ENCODE measurements at places on chromosomes 16 and 17.

DNA sequence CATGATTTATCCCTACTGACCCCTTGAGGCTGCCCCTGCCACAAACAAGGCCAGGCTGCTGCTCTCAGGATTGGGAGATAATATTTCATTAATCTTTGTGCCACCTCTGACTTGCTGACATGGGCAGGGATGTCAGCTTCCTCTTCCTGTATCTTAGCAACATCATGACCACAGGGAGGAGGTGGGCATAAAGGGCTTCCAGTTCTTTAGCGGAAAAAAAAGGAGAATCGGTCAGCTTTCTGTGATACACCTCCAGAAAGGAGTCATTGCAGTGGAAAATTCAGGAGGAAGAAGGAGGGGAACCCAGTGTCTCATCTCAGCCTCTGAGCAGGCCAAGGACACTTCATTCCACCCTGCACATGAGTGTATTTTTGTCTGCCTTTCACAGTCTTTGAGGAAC is 206.8 kb upstream of the SDK2 start:
- DNase-seq = no peak

GRCh38 chr17:44311562-44312181 is 3.3 kb downstream of the RUNDC3A start:
- no peak for DNase-seq

DNA sequence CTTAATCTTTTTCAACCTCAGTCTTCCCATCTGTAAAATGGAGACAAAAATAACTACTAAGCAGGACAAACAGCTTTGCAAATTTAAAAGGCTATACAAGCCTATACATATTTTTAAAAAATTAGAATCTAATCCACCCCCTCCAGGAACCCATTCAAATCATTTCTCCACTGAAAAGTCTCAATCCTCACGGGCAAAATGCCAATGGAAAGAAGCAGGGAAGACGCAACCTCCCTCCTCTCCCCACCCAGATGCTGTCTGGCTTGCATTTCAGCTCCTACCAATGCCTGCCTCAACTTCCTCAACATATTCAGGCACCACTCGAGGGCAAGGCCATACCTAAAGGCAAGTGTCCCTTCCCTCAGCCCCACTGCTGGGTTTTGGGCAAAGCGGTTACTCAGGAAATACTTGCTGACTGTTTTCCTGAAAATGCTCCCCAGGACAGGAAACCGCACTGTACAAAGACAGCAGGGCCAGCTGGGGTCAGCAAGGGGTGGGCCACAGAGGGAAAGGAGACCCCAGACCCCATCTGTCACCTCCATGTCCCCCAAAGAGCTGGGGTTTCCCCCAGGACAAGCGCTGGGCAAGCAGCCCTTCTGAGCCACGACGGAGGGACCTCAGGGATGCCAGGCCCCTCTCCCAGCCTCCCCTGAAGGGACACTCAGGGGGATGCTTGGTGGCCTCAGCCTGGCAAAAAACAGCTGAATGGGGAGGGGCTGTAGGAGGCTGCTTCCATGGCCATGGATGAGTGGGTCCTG is 47.7 kb upstream of the DOC2B start:
- DNase-seq = no peak

GRCh38 chr16:10619271-10619849 is 39.0 kb upstream of the EMP2 start:
- DNase-seq = no peak

GRCh38 chr16:1510941-1511351 is 17.8 kb downstream of the TELO2 start:
- no peak for DNase-seq

- no peak for DNase-seq
These were observed 171.6 kb downstream of the CDH11 start for GRCh38 chr16:64950262-64950661.

DNA sequence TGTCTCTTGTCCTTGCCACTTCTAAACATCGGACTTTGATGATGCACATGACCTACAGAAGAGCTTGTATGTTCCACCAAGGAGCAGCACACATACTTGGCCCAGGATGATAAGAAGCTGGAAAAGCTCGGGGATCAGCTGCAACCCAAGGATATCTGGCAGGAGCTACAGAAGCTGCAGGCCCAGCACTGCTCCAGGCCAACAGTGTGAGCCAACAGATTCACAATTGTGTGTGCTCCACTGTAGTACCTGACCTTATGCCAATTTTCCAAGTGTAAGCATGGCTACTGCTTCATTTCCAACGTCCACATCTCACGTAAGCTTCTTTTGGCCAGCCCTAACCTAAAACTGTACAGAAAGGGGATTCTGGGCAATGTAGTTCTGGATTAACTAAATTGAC is 83.4 kb downstream of the COX10 start:
- DNase-seq = no peak

DNA sequence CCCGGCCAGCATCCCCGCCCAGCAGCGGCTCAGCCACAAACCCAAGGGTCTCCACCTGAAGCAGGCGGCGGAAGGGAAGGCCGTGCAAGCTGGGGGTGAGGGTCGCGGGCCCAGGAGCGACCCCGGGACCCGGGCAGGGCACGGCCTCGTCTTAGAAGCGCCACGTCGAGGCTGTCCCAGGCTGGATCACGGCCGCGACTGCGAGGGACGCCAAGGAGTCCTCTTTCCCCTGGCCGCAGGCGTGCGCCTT is 538 bp upstream of the CCNF start:
- DNase-seq = no peak

DNA sequence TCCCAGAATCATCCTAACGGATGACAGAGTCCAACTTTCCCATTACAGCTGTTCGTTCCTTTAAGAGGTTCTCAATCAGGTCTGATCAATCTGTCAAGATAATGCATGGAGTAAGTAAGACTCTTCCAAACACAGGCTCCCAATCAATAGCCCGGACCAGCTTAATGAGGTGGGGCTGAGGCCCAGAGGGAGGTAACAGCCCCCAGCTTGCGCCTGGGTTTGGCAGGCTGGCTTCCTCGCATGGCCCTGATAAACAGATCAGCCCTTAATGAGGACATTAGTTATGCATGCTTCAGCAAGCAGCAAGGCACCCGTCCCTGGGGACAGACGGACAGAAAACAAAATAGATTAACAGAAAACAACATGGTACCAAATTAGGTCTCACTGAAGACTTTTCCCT is 145.7 kb downstream of the ZFHX3 start:
- no peak for DNase-seq

GRCh38 chr17:3593384-3593783 is 15.8 kb downstream of the TRPV1 start:
- no peak for DNase-seq

DNA sequence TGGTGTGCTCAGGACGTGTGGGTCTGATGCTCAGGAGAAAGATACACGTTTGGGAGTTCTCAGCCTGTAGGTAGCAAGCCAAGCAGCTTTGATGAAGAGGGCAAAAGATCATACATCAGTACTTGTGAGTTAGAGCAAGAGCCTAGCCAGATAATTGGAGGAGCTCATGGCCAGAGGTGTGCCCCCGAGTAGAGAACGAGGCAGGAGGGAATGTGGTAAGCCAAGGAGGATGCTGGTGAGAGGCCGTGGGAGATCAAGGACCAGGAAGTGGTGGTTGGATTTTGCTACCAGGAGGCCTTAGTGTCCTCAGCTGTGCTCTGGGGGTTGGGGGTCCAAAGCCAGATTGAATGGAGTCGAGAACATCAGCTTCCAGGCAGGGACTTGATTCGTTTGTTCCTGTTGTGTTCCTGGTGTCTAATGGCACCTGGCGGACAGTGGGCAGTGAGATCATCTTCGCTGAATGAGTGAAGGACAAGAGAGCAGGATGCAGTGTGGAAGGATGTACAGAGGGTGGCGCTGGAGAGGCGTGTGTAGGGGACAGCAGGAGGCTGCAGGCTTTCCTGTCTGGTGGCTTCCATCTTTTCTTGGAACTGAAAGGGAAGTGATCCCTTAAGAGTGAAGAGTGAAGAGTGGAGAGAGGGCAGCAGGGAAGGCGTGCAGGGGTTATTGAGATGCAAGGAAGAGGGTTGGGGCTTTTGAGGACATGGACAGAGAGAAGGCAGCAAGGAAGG is 11.6 kb downstream of the FBXL19 start:
- no peak for DNase-seq

DNA sequence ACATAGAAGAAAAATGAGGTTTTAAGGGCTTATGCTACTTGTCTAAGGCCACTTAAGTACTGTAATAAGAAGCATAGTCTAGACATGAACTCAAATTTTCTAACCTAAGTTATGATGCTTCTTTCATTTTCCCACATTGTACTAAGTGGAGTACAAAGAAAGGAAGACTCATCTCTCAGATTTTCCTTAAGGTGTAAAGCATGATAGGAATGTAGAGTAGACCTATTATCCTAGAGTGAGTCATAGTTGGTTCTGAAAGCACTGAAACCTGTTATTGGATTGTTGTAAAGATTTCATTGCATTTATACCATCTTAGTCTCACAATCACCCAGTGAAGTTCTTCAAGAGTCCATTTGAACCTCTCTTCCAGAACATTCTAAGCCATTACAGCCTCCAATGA is 343.8 kb downstream of the TOX3 start:
- DNase-seq = no peak

DNA sequence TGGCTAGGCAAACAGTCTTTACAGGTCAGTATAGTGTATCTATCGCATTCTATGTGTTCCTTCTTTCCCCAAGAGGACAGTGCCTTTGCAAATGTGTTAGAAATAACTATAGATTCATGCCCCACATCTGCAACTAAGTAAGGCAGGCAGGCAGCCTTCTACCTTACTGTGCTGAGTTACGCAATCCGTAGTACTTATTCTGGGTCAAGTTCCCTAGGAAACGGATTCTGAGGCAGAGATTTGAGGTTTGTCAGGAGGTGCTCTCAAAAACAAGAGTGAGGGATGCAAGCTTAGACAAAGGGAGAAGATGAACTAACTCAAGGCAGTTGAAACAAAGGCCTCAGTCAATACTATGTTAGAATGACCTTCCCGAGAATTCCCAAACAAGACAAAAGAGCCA is 12.7 kb upstream of the ANKFY1 start:
- DNase-seq = no peak

DNA sequence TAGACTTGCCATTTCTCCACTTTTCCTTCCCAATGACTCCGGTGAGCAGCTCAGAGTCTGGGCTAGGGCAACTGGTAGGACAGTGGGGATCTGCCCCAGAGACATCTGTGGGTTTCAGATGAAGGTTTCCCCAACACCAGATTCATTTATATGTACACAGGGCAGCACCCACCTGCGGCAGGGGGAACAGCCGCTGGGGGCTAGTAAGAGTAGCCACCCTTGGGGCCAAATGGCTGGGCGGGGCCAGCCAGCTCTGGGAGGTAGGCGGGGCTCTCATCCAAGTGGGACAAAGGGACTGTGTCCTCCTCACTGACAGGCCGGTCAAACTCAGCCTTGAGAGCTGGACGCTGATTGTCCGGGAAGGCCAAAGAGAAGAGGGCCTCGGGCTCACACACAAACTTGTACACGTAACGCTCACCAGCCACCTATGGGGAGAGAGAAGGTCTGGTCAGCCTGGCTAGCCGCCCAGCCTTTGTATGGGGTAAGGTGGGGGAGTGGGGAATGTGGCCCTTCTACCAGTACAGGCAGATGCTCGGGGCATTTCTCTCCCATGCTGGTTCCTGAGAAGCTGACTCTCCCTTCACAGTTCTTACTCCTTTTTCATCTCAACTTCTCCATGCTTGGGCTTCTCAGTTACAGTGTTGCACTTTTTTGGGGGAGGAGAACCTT is 17.7 kb downstream of the ETV4 start:
- no peak for DNase-seq

- DNase-seq = no peak
These were observed 19.2 kb downstream of the HNF1B start for GRCh38 chr17:37725601-37726146.

- no peak for DNase-seq
These were observed 28.2 kb upstream of the ZC3H18 start for GRCh38 chr16:88541831-88542616.

GRCh38 chr16:4976611-4977145 is 18.5 kb downstream of the SEC14L5 start:
- no peak for DNase-seq

DNA sequence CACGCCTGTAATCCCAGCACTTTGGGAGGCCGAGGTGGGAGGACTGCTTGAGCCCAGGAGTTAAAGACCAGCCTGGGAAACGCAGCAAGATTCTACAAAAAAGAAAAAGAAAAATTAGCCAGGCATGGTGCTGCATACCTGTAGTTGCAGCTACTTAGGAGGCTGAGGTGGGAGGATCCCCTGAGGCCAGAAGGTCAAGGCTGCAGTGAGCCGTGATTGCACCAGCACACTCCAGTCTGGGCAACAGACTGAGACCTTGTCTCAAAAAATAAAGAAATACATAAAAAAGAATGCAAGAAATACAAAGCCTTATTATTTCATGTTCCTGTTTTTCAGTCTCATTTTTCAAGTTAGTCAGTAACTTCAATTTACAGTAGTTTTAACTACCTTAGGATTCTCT is 5.9 kb upstream of the CNOT1 start:
- DNase-seq = no peak

DNA sequence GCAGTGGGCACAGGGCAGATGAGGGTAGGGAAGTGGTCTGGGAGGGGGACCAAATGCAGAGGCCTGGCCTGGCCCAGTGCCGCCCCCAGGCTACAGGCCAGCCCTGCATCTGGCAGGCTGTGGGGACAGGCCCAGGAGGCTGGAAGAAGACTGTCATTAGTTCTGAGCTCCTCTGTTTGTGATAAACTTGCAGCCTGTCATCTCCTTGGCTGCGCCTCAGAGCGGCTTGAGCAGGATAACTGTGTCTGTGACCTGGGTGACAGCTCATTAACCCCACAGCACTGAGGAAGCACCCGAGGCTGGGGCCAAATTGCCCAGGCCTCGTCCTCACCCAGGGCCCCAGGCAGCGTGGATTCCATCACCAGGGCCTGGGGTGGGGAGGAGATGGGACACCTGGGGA is 23.9 kb downstream of the ABCC3 start:
- no peak for DNase-seq

Measured in NCI-H1105 (cell line).